BE2C (cell line): ENCODE measurements at places on chromosomes 1 and 21.

DNA sequence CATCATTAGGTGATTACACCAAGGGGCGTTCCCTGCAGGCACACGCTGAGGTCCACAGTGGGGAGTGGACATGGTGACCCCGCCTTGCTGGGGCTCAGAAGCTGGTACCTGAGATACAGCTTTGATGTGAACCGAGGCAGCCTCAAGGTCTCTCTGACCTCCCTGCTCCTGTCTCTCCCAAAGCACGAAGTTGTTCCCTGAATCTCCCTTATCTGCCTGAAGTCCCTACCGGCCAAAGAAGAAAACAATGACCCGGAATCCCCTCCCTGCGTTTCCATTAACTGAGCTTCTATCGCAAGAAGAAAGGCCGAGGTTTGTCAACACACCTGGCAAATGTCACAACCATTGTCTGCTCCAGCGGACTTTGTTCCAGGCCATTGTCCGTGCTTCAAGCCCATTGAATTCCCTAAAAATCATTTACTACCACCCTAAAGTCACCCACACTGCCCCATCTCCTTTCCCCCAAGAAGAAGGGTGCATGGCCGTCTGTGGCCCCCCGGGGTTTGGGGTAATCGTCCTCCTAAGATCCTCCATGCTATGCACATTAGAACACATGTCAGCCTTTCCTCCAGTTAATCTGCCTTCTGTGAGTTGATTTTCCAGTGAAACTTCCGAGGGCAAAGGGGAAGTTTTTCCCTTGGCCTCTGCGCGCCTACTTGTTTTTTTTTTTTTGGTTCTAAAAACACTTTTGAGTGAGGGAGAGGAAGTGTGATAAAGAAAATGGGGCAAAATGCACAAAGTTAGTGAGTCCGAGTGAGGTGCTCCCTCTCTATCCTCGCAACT, 48.1 kb upstream of the COL18A1 start:
- DNase-seq, result no peak

- DNase-seq, result no peak
Measured at GRCh38 chr21:43331962-43332828, 94.7 kb downstream of the SIK1 start.

DNA sequence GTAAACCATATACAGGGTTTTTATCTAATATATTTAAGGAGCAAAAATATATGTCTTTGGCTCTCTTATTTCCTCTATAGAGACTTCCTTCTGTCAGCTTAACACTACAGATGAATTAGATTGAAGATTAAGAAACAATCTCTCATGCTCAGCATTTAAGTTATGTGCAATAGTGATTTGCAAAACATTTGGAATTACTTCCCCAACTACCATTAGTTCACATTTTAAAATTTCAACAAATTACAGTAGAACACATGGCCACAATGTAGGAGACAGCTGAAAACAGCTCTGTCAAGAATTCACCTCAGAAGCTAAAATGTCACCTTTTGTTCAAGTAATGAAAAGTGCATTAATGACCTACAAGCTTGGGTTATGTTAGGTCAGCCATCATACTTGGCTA, 177.9 kb downstream of the EIF4G3 start:
- DNase-seq, result no peak

DNA sequence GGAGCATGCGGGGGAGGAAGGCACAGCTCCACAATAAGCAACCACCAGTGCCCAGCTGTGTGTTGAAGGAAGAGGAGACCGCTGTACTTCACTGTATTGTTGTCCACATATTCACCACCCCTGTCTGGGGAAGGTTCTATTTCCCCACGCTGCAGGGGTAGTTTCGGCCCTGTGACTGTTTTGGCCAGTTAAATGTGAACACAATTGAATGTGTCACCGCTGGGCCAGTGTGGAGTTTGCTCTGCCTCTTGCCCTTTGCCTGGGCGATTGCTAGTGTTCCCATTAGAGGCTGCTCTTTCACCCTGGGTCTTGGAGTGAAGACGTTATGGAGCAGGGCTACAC, 32.6 kb downstream of the UBE4B start:
- no peak for DNase-seq

DNA sequence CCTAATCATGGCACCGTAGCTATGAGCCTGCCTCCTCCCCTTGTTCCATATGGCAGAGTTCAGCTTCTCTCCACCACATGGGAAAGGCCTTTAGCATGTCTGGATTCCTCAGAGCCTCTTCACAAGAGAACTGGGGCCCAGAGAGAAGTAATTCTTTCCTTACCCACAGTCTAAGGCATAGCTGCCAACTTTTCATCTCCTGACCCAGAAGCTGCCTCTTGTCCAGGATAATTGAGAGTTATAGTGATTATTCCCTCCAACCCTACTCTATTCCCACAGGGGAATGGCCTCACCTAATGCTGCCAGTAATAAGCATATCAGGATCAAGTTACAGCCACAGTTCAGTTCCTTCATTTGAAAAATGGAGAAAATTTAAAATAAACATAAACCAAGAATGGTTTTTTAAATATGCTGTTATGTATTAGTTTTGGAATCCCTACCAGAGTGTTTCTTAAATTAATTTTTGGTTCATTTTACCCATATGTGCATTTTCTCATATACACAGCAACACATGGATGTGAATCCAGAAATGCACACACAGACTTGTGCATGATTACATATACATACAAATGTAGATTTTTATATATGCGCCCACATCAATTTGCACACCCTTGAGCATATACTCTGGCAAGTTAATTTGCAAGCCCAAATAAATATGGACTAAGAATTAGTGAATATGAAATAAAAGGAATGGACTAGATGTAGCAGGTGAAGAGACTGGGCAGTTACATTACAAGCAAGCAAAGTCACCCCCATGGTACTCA, 63.9 kb upstream of the WARS2 start:
- no peak for DNase-seq

- DNase-seq, result peak; percentile 51
Measured at GRCh38 chr21:42614811-42615351, 38.5 kb upstream of the PDE9A start.

DNA sequence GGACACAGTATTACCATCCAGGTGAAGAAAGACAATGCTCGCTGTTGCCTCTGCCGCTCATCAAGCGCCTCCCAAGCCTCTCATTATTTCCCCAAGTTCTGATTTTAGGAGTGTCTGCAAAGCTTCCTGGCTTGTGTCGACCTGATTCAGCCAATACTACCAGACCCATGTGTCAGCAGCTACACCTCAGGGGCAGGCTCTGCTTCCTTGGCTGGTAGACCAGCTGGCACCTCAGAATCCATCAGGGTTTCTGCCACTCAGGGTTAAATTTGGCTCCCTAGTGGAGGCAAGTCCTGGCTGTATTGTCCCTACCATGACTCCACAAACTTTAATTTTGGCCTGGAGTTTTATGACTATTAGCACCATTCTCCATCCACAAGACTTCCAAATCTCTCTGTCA, 35.4 kb downstream of the SUSD4 start:
- no peak for DNase-seq

GRCh38 chr1:168373869-168374268, 93.2 kb downstream of the TBX19 start:
- no peak for DNase-seq
